ENCODE measurements at places on chromosomes 7 and 10.

DNA sequence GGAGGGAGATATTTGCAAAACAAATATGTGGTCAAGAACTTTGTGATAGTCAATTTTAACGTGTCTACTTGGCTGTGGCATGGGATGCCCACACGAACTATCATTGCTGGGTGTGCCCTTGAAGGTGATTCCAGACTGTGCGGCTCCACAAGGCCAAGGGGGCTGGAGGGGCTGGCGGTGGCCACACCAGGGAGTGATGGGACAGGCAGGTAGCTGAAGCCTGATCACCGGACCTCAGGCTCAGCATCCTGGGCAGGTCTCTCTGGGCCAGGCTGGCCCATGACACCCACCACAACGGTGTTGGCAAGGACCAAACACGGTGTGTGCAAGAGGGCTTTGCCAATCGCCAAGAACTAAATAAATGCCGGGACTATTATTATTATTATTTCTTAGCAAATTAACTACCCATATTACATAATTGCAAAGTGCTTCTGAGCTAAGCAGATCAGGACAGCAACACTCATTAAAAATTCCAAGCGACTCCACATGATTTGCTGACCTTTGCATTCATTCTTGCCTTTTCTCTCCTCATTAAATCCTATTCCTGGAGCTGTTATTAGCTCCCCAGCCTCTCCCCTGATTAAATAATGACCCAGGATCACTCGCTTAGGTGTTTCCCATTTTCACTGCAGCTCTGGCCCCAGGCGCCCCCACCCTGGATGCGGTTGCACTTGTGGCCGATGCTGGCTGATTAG lies 35.4 kb upstream of the PPP2R2D start:
- DNase-seq = no peak

- DNase-seq = peak; percentile 65
Observed at GRCh38 chr10:130018265-130018664, 54.2 kb upstream of the EBF3 start.

GRCh38 chr7:148340438-148341280 lies 249.9 kb upstream of the C7orf33 start:
- no peak for DNase-seq

- DNase-seq = no peak
Observed at GRCh38 chr10:3834947-3835346, 49.9 kb upstream of the KLF6 start.

DNA sequence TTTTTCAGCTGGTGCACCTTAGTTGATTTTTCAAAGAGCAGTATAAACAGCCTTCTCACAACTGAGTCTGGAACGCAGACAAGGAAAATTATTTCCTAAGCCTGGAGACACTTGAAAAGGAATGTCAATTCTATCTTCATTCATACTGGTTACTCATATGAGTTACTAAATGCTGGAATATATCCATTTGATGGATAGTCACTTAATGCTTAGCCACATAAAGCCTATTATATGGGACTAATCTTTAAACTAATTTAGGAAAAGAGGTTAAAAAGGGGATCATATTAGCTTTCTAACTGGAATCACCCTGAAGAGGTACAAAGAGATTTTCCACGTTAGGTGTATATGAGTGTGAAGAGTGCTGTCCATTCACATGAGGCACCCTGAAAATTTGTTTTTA lies 1.7 kb upstream of the HOXA4 start:
- DNase-seq = no peak

DNA sequence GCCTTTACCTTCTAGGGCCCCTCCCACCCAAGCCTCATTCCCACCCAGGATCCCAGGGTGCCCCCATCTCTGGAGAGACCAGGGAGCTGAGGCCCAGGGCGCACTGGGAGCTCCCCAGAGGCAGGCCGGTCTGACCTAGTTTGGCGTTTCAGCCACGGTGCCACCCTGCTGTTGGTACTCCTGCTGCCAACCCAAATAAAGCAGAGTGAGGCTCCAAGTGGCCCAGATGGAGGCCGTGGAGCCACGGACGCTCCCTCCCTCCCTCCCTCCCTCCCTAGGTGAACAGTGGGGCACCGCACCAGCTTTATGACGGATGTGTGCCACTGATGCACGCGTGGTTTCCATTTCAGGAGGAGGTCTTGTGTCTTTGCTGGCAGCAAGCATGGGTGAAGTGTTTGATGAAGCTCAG lies 1.8 kb downstream of the INPP5A start:
- no peak for DNase-seq

- no peak for DNase-seq
Observed at GRCh38 chr7:114916261-114916892, 5.5 kb upstream of the MDFIC start.

- DNase-seq = no peak
Observed at GRCh38 chr10:113982769-113983168, 60.9 kb upstream of the ADRB1 start.

GRCh38 chr10:98560565-98560964 lies 113.8 kb upstream of the HPS1 start:
- DNase-seq = no peak

DNA sequence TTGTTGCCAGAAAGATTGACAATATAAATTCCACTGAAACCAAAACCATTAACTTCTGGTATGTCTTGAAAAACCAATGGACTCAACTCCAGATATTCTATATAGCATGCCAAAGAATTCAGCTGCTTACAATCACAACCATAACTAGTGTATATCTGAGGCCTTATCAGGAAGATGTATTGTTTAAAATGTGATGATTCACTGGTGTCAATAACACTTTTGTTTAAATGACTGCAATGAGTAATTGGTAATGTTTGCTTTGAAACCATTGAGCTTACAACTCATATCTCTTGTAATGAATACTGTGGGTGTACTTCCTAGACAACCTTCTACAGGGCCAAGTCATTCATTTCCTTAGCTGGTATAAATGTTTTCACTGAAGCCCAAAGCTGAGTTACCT lies 727.9 kb upstream of the KCND2 start:
- no peak for DNase-seq

- DNase-seq = peak; percentile 37
Observed at GRCh38 chr7:143391462-143392404, 10.6 kb downstream of the ZYX start.

DNA sequence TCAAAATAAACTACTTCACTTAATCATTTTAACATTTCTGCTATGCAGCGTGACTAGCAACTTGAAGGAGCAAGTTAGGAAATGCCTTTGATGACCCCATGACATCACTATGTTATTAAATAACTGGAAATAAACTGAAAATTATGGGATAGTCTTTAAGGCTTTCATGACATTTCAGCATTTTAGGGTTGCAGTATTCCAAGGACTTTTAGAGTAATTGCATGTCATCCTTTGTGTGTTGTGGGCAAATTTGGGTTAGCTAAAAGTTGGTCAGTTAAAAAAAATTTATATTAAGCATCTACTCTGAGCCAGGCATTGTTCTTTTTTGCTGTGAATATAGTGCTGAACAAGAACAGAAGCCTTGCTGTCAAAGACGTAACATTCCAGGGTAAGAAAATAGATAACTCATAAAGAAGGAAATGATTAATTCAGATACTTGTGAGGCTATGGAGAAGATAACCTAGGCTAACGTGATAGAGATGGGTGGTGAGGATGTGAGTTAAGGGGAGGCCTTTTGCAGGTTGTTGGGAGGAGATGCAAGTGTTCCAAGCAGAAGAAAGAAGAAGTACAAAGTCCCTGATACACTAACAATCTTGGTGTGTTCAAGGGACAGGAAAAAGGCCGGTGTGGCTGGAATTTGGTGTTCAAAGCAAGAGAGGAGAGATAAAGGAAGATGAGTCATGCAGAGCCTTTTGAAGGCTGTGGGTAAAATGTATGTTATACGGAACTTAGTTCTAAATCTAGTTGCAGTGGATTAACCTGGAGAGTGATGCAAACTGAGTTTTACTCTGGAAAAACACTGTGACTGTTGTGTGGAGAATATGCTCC lies 610.2 kb downstream of the AUTS2 start:
- no peak for DNase-seq

DNA sequence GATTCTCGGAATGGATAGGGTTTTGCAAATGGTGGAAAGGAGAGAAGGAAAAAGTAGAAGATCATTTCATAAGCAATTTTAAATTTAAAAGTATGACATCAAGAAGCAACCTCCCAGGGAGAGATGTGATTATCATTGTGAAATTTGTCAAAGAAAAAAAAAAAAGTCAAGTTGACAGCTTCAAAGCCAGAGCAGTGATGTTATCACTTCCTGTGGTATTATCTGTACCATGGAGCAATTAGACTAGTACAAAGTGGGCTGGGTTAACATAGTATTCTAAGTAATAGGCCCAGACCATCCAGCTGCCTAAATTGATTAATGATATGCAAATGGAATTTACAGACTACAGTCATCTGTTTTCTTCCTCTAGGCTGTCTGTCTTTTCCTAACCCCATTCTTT lies 84.0 kb upstream of the NPY start:
- no peak for DNase-seq

DNA sequence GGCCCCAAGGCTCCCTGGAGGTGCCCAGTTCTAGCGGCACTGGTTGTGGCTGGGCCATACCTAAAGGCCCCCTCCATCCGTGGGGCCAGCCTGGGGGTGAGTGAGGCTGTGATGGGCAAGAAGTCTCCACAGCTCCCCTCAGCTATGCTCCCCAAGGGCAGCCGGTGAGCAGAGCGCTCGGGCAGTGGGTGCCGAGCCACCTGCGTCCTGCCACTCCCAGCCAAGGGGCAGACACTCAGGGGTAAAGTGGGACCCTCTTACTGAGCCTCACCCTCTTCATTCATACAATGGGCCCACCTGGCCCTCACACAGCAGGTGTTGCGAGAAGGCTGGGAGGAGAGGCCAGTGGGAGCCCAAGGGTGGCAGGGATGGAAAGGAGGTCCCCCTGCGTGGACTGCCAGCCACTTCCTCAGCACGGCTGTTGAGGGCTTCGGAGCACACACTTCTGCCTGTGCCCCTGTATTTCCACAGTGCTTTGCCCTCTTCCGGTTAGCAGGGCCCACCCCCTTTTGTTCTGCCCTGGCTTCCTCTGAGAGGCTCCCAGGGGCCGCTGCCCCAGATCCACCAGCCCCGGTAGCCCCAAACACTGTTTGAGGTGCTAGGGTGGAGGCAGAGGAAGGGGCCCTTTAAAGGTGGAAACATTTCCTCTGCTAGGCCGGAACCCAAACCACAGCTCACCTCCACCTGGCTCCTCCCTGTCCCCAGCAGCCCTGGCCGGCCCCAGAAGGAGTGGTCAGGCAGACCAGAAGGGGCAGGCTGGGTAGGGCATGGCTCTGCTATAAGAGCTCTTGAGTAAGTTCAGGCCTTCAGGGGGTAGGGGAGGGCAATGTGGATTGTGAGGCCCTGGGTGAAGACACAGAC lies 16.4 kb upstream of the C10orf105 start:
- DNase-seq = no peak

- no peak for DNase-seq
Observed at GRCh38 chr7:4025694-4026615, 656.1 kb upstream of the FOXK1 start.

GRCh38 chr10:117617659-117618058 lies 75.1 kb downstream of the EMX2 start:
- DNase-seq = no peak

DNA sequence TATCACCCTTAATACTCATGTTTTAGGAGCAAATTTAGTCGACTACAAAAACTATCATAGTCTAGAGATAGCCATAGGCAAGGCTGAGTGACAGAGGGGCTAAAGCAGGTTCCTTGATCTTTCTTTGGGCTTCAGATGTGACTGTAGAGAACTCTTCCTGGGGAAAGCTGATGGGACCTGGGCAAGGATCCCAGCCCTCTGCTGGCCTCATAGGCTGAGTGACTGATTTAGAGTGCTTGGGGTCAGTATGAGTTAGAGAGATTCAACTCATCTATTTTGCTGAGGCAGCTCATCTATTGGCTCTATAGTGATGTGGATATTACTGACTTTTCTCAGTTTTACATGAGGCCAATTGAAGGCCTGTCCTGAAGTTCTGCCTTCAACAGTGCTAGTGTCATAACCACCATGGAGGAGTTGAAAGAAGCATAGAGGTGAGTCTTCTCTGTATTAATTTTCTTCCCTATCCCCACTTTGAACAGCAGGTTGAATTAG lies 81.6 kb downstream of the SAMD9 start:
- no peak for DNase-seq

DNA sequence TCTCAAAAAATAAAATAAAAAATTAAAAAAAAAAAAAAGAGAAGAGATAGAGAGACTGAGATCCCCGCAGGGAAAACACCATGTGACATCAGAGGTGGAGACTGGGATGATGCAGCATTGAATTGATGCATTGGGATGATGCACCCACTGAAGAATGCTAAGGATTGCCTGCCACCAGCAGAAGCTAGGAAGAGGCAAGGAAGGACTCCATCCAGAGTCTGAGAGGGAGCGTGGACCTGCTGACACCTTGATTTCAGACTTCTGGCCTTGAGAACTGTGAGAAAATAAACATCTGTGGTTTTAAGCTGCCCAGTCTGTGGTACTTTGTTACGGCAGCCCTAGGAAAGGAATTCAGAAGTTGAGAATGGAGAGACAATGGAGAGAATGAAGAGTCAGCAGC lies 89.8 kb upstream of the PRPS1L1 start:
- DNase-seq = no peak

GRCh38 chr10:122521011-122521410 lies 39.5 kb upstream of the DMBT1 start:
- no peak for DNase-seq
